ENCODE measurements at places on chromosomes 3 and 15.

DNA sequence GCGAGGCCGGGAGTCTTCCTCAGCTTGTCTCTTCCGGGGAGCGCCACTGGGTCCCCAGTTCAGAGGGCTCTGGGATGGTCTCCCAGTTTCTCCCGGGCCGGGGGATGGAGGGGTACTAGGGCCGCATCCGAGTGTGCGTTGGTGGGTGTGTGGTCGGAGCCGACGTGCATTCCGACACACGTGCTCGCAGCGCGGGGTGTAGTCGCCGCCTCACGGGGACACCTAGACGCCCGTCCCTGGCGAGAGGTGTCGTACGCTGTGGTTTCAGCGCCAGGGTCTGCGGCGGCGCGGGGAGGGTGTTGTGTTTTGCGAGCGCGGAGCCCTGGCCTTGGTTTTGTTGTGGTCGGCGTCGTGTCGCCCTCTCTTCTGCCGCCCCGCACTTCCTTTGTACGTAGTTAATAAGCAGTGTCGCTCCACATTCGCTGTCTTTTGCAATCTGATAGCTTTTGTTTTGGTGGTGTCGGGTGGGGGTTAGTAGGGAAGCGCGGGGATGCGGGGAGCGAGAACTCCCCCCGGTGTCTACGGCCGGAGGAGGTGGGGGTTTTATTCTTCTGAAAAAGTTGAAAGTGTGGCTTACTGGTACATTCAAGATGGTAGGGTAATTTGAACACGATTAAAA is 2.2 kb downstream of the IGF1R start:
- peak overlapping the region; percentile 82 for H3K4me3 ChIP-seq
- no peak for DNase-seq
- H3K27ac ChIP-seq = peak overlapping the region; percentile 97
- peaks cover 14% of the 10 kb centered on the region for H3K27me3 ChIP-seq
- H3K36me3 ChIP-seq = no peaks in the 10 kb centered on the region

GRCh38 chr15:32646291-32646690 is 4.8 kb downstream of the SCG5 start:
- no peak overlapping the region for H3K4me3 ChIP-seq
- H3K27me3 ChIP-seq = peaks cover 6% of the 10 kb centered on the region
- no peak overlapping the region for H3K27ac ChIP-seq
- H3K36me3 ChIP-seq = no peaks in the 10 kb centered on the region

DNA sequence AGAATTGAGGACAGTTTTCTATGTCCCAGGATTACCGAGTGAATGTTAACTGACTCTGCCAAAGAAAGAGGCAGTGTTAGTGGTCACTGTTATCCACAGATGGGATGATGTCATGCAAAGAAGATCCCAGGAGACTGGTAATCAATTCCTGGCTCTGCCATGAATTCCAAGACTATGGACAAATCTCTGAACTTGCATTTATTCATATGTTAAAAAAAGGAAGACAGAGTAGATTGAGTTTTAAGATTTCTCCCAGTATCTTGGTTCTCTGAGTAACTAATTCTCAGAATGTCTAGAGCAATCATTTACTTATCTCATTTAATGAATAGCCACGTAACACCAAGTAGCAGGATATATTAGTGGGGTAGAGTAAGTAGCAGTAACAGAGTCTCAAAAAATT is 11.5 kb upstream of the MAP3K13 start:
- DNase-seq = no peak
- H3K4me3 ChIP-seq = no peak overlapping the region
- no peaks in the 10 kb centered on the region for H3K36me3 ChIP-seq
- no peak overlapping the region for H3K27ac ChIP-seq
- no peaks in the 10 kb centered on the region for H3K27me3 ChIP-seq
- H3K4me1 ChIP-seq = no peaks in the 10 kb centered on the region

DNA sequence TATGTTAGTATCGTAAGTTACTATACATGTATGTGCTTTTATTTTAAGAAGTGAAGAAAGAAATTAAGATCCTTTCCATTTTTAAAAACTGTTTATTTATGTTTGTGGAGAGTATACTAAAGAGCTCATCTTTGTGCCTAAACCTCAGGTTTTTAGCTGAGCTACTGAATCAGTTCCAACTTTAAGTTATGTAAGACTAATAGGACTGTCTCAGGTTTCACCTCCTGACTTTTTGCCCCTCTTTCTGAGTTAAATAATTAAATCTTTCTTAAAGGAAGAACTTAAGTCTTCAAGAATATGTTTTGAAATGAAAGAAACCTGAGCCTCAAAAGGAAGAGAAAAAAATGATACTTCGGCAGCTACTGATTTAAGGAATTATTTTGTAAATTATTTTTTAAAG is 2.6 kb downstream of the SLMAP start:
- DNase-seq = no peak
- peaks cover 52% of the 10 kb centered on the region for H3K4me1 ChIP-seq
- H3K4me3 ChIP-seq = peak overlapping the region; percentile 68
- H3K36me3 ChIP-seq = peaks cover 6% of the 10 kb centered on the region
- H3K27ac ChIP-seq = no peak overlapping the region
- H3K27me3 ChIP-seq = no peaks in the 10 kb centered on the region

DNA sequence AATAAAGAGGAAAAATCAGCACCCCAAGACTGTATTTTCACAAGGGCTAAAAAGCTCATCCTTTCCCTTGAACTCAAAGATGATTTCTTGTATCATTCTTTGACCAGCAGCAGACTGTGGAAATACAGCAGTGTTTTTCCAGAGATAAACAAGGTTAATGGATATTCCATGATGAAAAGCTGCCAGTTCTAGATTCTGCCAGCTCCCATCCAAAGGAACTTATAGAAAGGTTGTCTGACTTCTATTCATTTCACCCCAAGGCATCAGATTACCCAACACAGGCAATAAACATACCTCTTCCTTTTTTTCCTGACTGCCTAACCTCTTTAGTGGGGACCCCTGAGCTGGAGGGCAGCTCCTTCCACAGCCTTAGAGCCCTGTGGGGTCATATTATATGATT is 375.8 kb upstream of the THBS1 start:
- peak overlapping the region; percentile 13 for H3K27ac ChIP-seq
- DNase-seq = no peak
- H3K4me3 ChIP-seq = no peak overlapping the region
- H3K4me1 ChIP-seq = no peaks in the 10 kb centered on the region

All from suprapubic skin (tissue), 4 donors.